Fibroblast of villous mesenchyme (primary cell): ENCODE measurements at places on chromosomes 13 and 19. TPM values are rescaled to one million over a fixed set of nuclear protein-coding genes. Genes with fewer than 3 reads are reported as not detected.

STOML3 gene
- total RNA-seq = not detected in 2 replicates

GADD45B gene
- 54.8 and 70.9 TPM in 2 replicates for total RNA-seq

PLPPR2 gene
- 16.8 and 20.6 TPM in 2 replicates for total RNA-seq

ATP4B gene
- not detected in 2 replicates for total RNA-seq

PCDH9 gene
- total RNA-seq = 5.8 and 9.9 TPM in 2 replicates

FUT2 gene
- not detected in 2 replicates for total RNA-seq

GTF3A gene
- total RNA-seq = 109 and 111 TPM in 2 replicates

CRLF1 gene
- total RNA-seq = not detected in 2 replicates

NLRP11 gene
- not detected in 2 replicates for total RNA-seq

LILRA1 gene
- total RNA-seq = not detected in 2 replicates

MYPOP gene
- total RNA-seq = 2.6 TPM in 2 replicates

DPF1 gene
- total RNA-seq = 1.7 and 3.5 TPM in 2 replicates

SCN1B gene
- total RNA-seq = 2.6 and 3.2 TPM in 2 replicates
